Astrocyte of the spinal cord (primary cell): ENCODE measurements at places on chromosomes 5 and 9.

- no peak for DNase-seq
Measured at GRCh38 chr9:88682431-88682831, 147.5 kb downstream of the NXNL2 start.

DNA sequence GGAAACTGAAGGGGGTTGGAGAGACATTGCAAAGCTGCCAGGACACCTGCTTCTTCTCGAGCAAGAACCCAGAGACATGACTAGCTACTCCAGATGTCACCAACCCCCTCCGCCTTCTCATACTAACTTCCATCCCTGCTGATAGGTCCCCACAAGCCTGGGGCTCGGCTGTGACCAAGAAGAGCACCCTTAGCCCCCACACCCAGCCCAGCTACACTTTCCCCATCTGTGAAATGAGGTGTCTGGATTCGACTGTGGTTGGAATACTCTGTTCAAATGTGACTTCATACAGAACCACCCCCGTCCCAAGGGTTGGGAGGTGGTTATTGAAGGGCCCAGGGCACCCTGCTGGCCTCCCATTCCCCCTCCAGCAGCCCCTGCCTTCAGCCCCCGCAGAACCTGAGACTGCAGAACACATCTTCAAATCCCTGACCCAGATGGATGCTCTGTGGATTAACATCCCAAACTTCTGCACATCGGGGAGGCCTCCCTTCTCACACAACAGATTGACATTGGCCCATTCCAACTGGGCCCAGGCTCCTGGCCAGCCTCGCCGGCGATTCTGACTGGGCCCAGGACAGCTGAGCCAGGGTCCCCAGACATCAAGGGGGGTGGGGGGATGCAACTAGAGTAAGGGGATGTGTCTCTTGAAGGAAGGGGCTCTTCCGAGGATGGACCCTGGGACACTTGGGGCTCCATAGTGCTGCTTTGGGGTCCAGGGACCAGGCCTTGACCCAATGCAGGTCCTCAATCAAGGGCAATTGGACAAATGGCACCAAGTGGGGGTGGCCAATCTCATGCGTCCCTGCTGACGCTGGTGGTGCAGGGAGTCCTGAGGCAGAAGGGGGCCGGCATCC lies 21.7 kb upstream of the FIBCD1 start:
- no peak for DNase-seq

DNA sequence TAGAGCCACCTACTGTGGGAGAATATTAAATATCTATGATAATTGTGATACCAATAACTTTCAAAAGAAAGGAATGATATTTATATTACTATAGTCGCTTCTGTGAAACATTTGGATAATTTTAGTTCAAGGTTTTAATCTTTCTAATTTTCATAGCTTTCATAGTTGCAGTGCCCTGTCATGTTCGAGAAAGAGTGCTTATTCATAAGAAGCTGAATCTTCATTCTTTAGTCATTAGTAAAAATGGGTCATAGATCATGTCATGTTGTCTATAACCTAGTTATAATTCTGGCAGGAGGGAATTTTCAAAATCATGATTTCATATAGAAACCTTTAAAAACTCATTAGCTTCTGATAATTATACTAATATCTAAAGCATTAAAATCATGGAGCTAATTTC lies 685.6 kb downstream of the CETN3 start:
- DNase-seq, result no peak

DNA sequence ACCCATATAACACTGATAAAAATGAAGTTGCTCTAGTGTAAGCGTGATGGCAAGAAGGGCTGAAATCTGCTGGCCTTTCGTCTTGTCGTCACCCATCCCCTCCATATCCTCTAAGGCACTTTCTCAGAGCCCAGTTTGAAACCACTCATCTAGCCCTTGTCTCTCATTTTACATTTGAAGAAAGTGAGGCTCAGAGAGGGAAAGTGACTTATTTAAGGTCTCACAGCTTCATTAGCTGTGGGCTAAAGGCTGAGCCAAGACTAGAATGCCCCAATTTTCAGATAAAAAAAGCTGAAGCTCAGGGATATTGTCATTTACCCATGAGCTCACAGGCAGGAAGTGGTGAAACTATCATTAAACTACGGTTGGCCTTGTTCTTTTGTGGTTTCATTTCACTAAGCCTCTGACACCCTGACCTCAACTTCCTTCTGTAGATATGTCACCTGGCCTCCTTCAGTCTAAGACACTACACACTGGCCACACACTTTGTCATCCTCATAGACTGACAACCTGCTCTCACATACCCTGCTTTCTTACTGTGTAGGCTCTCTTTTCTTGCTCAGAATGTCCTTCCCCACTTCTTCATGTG lies 176.7 kb upstream of the DMAC1 start:
- peak; percentile 11 for DNase-seq

DNA sequence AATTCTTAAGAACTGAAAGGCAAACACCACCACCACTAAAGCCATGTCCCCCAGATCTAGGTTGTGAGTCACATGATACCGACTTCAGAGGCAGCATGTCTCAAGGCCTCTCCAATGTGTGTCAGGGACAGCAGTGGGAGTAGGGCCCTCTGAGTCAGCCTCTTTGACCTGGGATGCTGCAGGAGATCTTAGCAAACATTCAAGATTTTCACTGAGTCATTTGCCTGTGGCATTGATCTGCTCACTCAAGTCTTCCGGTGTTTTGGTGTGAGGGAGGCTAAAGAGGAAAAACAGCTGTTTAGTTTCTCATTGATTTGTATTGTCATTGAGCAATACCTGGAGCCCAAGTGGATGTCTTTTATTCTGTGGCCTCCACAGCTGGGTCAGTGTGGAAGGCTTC lies 36.1 kb downstream of the TMC1 start:
- peak; percentile 79 for DNase-seq

GRCh38 chr9:114116126-114116747 lies 17.1 kb upstream of the KIF12 start:
- no peak for DNase-seq

DNA sequence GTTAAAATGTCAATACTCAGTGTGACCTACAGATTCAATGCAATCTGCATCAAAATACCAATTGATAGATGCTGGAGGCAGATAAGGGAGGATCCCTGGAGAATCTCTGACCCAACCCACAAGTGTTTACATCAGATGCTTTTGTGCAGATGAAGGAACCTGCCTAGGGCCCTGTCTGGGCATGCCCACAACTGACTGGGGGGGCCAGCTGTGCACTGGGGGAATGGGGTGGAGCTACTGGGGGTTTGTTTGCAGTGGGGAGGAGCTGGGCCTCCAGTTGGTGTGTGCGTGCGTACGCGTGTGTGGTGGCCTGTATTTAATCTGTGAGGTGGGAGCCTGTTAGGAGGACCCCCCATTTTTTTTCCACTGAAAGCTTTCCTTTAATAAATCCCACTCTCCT lies 244.9 kb downstream of the TRIM36 start:
- no peak for DNase-seq

- DNase-seq, result no peak
Measured at GRCh38 chr5:61559722-61560121, 227.7 kb downstream of the ZSWIM6 start.

GRCh38 chr5:6753851-6754250 lies 40.6 kb downstream of the TENT4A start:
- no peak for DNase-seq

- no peak for DNase-seq
Measured at GRCh38 chr5:103451261-103451660, 111.3 kb downstream of the NUDT12 start.

- no peak for DNase-seq
Measured at GRCh38 chr5:37478121-37478894, 99.2 kb downstream of the WDR70 start.

DNA sequence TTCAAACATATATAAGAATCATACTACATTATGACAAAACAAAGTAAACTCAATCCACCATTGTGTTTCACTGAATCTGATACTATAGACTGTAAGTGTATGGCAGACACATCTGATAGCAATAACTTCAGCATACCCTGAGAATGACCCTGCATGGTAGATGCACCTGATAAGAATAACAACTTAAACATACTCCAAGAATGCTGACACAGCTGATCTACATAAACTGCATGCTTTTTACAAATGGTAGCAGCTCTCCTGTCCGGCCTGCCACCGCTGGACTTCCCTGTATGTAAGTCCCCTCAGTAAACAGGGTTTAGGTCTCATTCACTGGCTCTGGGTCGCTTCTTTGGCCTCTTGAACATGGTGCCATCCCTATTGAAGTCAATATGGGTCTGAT lies 100.4 kb downstream of the ANKH start:
- no peak for DNase-seq

- no peak for DNase-seq
Measured at GRCh38 chr5:133406208-133406976, 205.9 kb downstream of the FSTL4 start.

DNA sequence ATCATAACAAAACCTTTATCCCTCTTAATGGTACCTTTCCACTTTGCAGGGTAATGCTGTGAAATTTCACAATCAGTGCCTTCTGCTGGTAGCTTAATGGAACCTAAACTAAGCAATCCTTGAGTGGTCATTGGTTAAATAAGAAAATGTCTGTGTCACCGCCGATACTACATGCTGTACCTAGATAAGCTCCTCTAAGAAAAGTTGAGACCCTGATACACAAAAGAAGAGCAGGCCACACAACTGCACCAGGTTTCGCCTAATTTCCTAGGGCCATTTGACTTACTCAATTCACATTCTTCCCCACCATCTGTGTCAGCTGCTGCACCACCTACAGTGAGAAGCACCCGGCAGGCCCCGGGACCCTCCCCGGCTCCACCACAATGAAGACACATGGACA lies 9.0 kb upstream of the EDF1 start:
- DNase-seq, result no peak

DNA sequence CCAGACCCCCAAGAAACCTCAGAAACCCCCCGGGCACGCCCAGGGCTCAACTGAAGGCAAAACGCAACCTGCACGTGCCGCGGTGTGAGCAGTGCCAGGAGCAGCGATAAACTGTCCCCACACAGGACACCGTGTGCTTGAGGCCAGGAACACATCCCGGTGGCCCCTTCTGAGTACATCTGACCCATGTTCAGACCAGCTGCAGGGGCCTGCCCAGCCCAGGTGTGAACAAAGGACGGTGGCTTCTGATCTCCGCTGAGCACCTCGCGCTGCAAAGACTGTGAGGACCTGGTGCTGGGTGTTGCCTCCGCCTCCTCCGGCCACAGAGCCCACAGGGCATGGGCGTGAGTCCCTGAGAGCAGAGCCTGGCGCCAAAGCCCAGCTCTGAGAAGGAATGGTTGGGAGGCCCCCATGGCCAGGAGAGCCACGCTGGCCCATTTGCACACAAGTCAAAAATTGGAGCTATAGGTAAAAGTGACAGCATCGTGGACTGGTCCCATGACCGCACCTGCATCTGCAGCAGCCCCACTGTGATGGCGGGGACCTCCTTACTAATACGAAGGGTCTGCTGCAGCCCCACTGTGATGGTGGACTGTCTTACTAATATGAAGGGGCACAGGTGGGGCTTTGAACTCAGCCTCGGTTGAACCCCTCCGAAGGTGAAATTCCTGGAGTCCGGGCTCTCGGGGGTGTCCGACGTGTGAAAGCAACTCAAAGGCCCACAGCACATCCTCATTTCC lies 31.5 kb downstream of the NDUFS6 start:
- DNase-seq, result no peak

GRCh38 chr5:96778409-96778808 lies 29.3 kb downstream of the ERAP1 start:
- DNase-seq, result no peak

DNA sequence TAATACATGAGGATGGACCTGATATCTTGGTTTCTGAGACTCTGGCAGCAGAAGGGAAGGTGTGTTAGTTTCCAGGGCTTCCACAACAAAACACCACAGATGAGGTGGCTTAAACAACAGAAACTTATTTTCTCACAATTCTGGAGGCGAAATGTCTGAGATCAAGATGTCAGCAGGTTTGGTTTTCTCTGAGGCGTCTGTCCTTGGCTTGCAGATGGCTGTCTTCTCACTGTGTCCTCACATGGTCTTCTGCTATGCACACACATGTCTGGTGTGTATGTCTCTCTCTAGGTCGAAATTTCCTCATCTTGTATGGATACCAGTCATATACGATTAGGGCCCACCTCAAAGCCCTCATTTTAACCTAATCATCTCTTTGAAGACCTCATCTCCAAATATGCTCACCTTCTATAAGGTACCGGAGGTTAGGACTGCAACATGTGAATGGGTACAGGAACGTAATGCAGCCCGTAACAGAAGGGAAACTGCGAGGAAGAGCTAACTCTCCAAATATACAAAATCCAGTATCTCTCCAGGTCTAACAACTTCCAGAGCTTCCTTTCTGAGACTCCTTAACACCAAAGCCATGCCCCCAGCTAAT lies 139.8 kb upstream of the SMARCA2 start:
- no peak for DNase-seq

GRCh38 chr9:123548741-123549545 lies 192.9 kb downstream of the CRB2 start:
- DNase-seq, result no peak

DNA sequence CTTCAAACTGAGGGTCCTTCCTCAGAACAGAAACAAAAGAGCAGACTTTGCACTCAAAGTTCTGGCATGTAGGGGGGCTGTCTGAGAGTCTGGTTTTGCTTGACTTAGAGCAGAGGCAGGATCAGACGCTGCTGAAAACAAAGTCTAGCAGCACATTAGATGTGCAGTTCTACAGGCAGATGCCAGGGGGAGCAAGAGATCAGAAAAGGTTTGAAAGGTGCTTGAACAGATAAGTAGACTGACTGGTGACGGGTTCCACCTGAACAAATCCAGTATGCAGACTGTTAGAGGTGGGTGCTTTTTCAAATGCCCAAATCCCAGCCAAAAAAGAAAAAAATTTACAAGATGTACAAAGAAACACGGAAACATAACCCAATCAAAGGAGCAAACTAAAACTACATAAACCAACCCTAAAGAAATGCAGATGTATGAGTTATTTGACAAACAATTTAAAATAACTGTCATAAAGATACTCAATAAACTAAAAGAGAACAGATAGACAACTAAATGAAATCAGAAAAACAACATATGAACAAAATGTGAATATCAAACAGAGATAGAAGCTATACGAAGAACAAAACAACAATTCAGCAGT lies 194.7 kb upstream of the FREM1 start:
- peak; percentile 32 for DNase-seq

GRCh38 chr5:38529955-38530646 lies 26.3 kb downstream of the LIFR start:
- no peak for DNase-seq

- DNase-seq, result peak; percentile 75
Measured at GRCh38 chr5:15021266-15022046, 149.9 kb upstream of the ANKH start.

- DNase-seq, result no peak
Measured at GRCh38 chr5:52892242-52892878, 96.8 kb upstream of the ITGA2 start.

DNA sequence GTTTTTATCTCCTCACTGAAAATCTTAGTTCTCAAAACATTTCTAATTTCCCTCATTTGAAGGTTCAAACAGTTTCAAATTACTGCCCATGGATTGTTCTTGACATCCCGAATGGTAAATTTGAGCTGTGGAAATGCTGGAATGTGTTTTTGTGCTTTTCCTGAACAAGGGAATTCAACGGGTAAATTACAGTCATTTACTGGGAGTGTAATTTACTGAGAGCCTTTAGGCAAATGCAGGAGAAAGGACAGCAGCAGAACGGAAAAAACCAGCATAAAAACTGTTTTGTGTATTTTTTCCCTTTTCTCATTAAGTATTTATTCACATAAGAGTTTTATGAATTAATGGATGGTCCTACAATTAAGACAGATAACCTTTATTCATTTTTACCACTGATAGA lies 139.2 kb downstream of the PBX3 start:
- no peak for DNase-seq

- no peak for DNase-seq
Measured at GRCh38 chr9:6431038-6431437, 18.0 kb downstream of the UHRF2 start.
